ENCODE measurements at places on chromosomes 1 and 21. TPM values are rescaled to one million over a fixed set of nuclear protein-coding genes. Genes with fewer than 3 reads are reported as not detected.

DNA sequence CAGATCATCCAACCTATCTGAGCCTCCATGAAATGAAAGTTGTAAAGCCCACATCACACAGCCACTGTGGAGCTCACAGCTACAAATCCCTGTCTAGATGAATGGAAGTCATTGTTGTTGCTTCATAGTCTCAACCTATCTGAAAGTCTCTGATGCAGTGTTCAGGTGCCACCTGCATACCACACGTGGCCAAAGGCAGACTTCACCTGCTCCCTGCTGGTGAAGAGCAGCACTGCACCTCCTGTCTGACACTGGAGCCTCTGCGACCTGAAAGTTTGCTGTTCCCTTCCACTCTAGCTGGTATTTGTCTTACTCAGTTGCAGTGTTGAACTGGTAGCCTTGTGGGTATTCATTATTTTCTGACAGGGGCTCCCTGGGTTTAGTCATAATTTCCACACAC is 18.4 kb downstream of the LORICRIN start:
- peak; percentile 66 for DNase-seq
- H3K4me3 ChIP-seq, result no peak overlapping the region
- H3K4me1 ChIP-seq, result no peaks in the 10 kb centered on the region
- H3K27me3 ChIP-seq, result peaks cover 12% of the 10 kb centered on the region

DNA sequence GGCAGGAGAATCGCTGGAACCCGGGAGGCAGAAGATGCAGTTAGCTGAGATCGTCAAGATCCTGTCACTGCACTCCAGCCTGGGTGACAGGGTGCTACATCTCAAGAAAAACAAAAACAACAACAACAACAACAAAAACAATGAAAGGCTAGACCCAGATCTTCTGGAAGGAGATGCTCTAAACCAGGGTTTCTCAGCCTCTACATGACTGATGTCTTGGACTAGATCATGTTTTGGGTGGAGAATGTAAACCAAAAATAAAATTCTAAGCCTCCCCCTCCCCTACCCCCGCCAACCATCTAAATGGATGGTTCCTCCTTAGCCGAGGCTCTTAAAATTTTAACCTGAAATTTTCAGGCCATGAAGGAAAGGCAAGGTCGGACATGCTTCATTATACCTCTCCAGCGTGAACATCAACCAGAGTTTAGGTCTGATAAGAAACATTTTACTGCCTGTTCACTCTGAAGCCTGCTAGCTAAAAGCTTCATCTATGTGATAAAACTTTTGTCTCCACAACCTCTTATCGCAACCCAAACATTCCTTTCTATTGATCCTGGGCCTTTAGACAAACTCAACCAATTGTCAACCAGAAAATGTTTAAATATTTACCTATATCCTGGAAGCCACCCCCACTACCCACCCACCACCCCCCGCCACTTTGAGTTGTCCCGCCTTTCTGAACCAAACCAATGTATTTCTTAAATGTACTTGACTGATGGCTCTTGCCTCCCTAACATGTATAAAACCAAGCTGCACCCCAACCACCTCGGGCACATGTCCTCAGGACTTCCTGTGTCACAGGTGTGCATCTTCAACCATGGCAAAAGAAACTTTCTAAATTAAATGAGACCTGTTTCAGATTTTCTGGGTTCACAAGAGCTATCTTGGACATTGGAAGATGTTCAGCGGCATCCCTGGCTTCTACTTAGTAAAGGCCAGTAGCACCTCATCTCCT is 1.9 kb upstream of the CAPN2 start:
- H3K27ac ChIP-seq, result peak overlapping the region; percentile 13
- no peak for DNase-seq
- H3K36me3 ChIP-seq, result no peaks in the 10 kb centered on the region
- no peak overlapping the region for H3K4me3 ChIP-seq
- H3K4me1 ChIP-seq, result peaks cover 43% of the 10 kb centered on the region

The SELP gene
- total RNA-seq, result 0.97 TPM

The IGSF3 gene
- total RNA-seq, result 4.2 TPM

GRCh38 chr1:40777224-40777970 is 6.2 kb upstream of the KCNQ4 start:
- peaks cover 6% of the 10 kb centered on the region for H3K27me3 ChIP-seq
- no peaks in the 10 kb centered on the region for H3K4me1 ChIP-seq
- no peak overlapping the region for H3K27ac ChIP-seq
- peaks cover 16% of the 10 kb centered on the region for H3K36me3 ChIP-seq
- no peak for DNase-seq

The MRAP gene
- not detected for total RNA-seq

DNA sequence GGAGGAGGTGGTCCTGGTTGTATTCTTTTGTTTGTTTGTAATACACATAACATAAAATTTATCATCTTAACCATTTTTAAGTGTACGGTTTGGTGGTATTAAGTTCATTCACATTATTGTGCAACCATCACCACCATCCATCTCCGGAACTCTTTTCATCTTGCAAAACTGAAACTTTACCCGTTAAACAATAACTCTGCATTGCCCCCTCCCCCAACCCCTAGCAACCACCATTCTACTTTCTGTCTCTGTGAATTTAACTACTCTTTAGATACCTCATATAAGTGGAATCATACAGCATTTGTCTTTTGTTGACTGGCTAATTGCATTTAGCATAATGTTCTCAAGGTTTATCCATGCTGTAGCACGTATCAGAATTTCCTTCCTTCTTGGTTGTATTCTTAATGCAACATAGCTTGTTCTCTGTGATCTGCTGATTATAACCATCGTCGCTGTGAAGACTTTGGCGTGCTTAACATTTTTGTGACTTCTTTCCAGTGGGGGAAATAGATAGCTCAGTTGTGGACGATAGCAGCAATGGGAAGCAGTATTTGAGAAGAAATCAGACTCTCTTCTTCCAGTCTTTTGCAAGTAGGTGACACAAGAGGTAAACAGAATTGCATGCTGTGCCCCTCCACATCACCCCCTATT is 117.5 kb upstream of the HOOK1 start:
- H3K27me3 ChIP-seq, result no peaks in the 10 kb centered on the region
- H3K27ac ChIP-seq, result no peak overlapping the region
- no peaks in the 10 kb centered on the region for H3K36me3 ChIP-seq

The RPS8 gene
- 2,983 TPM for total RNA-seq

The CR1L gene
- not detected for total RNA-seq

The PLA2G2F gene
- not detected for total RNA-seq

GRCh38 chr1:91831132-91831930 is 54.6 kb downstream of the TGFBR3 start:
- H3K27ac ChIP-seq, result no peak overlapping the region
- no peak overlapping the region for H3K4me3 ChIP-seq
- no peaks in the 10 kb centered on the region for H3K27me3 ChIP-seq
- DNase-seq, result no peak
- H3K36me3 ChIP-seq, result no peaks in the 10 kb centered on the region
- H3K4me1 ChIP-seq, result peaks cover 21% of the 10 kb centered on the region

- no peak for DNase-seq
- H3K4me1 ChIP-seq, result no peaks in the 10 kb centered on the region
- no peak overlapping the region for H3K4me3 ChIP-seq
- no peaks in the 10 kb centered on the region for H3K36me3 ChIP-seq
- peaks cover 15% of the 10 kb centered on the region for H3K27me3 ChIP-seq
These were observed 1.7 kb downstream of the NFASC start for GRCh38 chr1:204872262-204872881.

- no peaks in the 10 kb centered on the region for H3K36me3 ChIP-seq
- H3K27ac ChIP-seq, result no peak overlapping the region
- no peaks in the 10 kb centered on the region for H3K4me1 ChIP-seq
- no peaks in the 10 kb centered on the region for H3K27me3 ChIP-seq
- H3K4me3 ChIP-seq, result no peak overlapping the region
These were observed 397.0 kb upstream of the ADAMTS5 start for GRCh38 chr21:27363719-27364477.

The WNT9A gene
- total RNA-seq, result 0.07 TPM
